ENCODE measurements at places on chromosomes 11 and 22.

GRCh38 chr11:93603225-93604007, 58.1 kb upstream of the CEP295 start:
- DNase-seq: peak; percentile 27

DNA sequence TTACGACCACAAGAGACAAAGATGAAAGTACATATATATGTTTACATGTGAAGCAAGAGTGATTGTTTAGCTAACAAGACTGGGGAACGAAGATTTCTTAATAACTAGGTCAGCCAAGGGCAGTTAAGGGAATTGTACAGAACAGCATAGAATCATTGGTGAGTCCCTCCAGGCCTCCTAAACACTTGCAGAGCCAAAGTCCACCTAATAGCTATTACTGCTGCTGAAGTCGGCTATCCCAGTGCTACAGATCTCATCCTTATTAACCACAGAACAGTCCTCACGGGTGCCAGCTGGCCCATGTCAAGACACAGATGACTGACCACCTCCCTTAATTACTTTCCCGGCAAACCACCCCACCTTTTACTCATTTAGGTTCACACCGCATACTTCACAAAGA, 68.5 kb upstream of the OPCML start:
- DNase-seq: no peak

GRCh38 chr11:133681901-133682300, 149.6 kb upstream of the OPCML start:
- no peak for DNase-seq

DNA sequence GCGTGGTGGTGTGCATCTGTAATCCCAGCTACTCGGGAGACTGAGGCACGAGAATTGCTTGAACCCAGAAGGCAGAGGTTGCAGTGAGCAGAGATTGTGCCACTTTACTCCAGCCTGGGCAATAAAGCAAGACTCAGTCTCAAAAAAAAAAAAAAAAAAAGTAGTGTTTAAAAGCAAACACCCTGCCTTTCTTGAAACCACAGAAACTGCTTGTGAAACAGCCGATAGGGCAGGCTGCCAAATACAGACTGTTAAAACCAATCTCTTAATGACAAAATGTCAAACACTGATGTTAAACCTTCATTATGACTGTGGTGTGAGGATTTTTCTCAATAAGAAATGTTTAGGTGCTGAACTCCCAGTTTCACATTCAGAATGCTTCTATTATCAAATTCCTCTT, 27.3 kb downstream of the MARK2 start:
- no peak for DNase-seq

DNA sequence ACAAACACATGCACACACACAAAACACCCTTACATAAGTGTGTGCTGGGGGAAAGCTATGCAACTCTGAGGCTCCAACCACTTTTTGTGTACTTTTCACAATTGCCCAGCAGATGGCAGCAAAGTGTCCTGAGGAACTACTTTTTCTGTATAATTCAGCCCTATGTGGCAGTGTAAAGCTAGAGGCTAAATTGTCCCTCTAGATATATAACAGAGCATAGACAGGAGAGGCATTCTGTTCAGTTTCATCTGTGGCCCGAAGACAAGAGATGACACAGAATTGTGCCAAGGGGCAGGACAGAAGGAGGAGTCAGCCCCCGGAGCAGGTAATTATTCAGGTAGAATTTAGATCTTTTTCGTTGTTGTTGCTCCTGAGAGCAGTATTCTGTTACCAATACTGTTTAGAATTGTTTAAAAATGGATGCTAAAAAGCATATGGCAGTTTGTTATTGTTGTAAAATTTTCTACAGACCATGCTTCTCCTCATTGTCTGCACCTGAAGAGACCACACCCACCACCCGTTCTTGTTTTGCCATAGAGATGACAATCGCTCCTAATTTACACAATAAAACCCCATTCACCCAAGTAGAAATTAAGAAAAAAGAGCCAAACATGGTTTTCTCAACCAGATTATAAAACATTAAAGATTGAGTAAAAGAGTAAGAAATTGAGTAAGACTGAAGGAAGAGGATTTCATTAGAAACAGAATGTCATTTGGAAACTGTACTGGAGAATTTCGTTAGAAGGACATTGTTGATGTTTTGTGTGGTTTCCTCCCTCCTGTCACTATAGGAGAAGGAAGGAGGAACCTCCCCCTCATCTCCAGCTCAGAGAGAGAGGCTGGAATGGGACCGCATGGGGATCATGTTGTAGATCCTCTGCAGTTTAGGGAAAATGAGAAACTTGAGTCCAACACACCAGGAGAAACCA, 14.5 kb upstream of the MS4A7 start:
- no peak for DNase-seq

DNA sequence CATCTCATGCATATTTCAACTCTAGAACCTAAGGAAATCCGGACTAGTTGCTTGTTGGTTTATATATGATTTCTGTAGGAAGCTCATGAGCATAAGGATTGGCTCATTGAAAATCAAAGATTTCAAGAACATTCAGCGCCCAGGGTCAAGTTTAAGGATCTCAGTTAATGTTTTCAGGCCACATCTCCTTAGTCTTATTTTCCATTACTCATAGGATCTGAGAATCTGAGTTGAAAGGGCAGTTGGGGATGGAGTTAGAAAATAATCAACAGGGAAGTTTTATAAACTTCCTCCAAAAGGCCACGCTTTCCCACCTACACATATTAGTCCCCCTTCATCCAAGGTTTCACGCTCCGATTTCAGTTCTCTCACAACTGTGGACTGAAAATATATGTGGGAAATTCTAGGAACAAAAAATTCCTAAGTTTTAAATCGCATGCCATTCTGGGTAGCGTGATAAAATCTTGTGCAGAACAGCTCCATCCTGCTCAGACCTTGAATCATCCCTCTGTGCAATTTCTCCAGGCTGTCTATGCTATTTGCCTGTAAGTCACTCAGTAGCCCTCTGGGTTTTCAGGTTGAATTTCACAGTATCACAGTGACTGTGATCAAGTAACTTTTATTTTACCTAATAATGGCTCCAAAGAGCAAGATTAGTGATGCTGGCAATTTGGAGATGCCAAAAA, 160.2 kb downstream of the KIRREL3 start:
- no peak for DNase-seq

All from NCI-H1436 treated with DMSO at 0.1 percent for 48 hours (cell line).